ENCODE measurements at places on chromosomes 3 and 15.

DNA sequence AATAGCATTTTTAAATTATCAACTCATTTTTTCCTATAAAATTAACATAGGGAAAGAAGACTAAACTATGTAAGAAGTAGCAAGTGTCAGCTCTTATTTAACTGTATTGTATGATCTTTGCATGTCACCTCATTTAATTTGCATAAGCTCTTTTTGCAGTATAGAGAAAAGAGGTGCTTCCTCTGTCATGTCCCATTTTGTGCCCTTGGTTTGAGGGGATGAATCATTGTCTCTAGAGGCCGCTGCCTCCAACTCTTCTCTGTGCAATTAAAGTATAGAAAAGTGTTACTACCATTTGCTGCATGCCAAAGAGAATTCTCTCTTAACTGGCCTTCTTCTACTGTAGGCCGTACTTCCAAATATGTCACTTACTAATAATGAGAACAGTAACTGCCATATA is 93.4 kb downstream of the LRRC28 start:
- no peak for DNase-seq

- DNase-seq, result no peak
Measured at GRCh38 chr15:96501362-96501761, 170.9 kb downstream of the NR2F2 start.

- no peak for DNase-seq
Measured at GRCh38 chr3:131840156-131840797, 194.5 kb downstream of the CPNE4 start.

GRCh38 chr15:50675535-50676144 is 11.0 kb downstream of the TRPM7 start:
- DNase-seq, result no peak

DNA sequence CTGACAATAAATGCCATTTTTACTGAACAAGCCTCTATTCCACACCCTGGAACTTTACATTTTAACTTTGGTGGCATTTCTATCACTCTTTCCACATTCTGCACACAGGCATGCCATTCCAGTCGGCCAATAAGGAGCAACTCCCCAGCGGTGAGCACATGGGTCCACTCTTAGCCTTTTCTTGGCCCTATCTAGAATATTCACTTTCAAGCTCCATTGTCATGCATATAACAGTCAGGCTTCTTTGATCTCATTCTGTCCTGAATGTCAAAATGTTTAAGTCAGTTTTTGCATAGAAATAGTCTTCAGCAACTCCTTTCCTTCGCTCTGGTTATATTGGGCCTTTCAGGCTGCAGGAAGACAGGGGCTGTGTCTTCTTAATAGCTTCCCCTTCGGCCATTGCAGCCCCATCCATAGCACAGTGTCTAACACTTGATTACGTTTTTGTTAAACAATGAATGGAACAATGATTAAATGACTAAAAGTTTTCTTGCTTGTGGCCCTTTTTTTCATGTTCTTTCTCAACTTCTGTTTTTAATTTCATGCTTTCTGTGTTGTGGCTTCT is 427.3 kb downstream of the MFSD1 start:
- no peak for DNase-seq

- DNase-seq, result no peak
Measured at GRCh38 chr3:186380622-186381380, 18.8 kb upstream of the DGKG start.

- DNase-seq, result no peak
Measured at GRCh38 chr3:8563597-8563996, 62.0 kb downstream of the LMCD1 start.

- DNase-seq, result no peak
Measured at GRCh38 chr3:13684350-13684749, 135.4 kb downstream of the FBLN2 start.

GRCh38 chr3:38267662-38268061 is 2.0 kb downstream of the SLC22A13 start:
- no peak for DNase-seq

DNA sequence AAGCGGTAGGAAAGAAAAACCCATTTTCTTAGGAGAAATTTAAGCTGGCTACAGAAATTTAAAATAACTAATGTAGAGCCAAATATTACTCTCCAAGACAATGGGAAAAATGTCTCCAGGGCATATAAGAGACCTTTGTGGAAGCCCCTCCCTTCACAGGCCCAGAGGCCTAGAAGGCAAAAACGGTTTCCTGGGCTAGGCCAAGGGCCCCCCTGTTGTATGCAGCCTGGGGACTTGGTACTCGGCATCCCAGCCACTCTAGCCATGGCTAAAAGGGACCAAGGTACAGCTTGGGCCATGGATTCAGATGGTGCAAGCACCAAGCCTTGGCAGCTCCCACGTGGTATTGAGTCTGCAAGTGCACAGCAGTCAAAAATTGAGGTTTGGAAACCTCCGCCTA is 90.1 kb downstream of the CGGBP1 start:
- DNase-seq, result no peak

DNA sequence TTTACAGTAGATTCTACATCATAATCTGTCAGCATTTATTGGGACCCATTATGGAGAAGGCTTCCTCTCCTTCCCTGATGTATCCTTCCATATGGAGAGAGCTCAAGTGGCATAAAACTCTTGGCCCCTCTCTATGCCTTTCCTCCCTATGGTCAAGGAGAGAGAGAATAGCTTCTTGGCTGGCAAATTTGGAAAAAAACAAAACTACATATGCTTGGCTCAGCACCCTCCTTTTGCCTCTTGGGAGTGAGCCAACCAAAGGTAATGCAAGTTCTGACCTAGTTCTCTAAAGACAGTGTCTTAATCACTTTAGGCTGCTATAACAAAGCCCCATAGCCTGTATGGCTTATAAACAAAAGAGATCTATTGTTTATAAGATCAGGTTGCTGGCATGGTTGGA is 37.5 kb downstream of the C3orf70 start:
- DNase-seq, result no peak

GRCh38 chr3:151037746-151038477 is 47.6 kb upstream of the MED12L start:
- DNase-seq, result no peak

DNA sequence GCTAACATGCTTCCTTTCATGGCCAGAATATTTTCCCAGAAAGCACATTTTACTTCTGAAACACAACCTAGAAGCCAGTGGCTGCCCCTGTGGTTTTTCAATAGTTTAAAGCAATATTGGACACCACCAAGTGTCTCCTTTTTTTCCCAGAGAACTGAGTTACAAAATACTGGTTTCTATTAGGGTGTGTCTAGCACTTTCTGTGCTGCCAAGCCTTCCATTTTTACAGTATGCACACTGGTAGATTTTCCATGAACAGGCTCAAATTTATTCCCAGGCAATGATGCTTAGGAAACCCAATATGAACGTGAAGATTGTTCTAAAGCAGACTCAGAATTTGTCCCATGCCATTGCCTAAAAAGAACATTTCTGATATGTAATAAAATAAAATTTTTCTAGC is 7.2 kb downstream of the TNFAIP8L3 start:
- DNase-seq, result no peak

DNA sequence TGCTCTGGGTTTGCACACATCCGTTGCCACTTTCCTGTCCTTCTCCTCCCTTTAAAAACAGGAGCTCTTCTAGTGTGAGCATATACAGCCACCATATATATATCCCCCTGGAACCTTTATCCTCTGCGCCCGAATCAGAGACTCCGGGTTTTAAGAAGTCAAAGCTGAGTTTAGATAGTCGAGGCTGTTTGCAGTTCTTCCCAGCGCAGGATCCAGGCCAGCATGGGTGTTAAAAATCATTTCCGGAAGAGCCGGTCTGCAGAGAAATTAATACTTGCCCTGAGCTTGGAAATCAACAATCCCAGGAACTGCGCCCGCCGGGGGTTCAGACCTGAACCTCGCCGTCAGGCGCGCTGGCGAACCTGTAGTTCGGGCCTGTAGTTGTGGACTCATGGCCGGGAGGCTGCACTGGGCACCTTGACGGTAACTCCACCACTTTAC is 2.3 kb downstream of the SHOX2 start:
- DNase-seq, result no peak

- DNase-seq, result no peak
Measured at GRCh38 chr3:138271189-138271794, 58.4 kb downstream of the NME9 start.

DNA sequence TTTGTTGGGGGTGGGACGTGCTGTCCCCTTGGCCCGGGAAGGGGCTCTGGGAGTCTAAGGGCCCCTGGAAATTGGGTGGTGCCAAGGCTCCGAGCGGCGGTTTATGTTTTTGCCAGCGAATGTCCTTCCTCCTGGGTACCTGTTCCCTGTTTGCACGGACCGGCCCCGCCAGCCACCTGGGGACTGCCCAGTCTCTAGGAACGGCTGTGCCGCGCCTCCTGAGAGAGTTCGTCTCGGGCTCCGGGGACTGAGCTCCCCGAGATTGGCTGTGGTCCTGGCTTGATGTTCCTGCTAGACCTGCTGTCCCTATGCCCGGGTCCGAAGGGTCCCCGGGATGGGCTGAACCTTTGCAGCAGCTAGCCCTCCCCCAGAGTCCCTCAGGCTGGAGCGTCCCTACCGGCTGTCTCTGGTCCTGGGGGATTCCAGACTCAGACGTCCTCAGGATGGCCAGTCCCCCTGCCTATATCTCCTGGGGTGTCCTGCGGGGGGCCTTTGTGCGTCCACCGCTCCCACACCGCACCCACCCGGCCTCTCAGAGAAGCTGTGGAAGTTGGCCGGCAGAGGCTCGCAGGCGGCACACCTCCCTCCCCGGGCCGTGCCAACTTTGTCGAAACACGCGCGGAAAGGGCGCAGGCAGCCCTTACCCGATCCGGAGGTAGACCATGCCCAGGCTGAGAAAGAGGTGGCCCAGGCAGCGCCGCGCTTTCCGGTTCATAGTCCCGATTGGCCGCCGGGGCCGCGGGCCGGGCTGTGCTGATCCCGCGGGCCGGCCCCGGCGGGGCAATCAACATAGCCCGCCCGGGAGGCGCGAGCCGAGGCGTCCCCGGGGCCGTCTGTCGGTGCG is 547 bp downstream of the WNT7A start:
- no peak for DNase-seq

- DNase-seq, result no peak
Measured at GRCh38 chr3:179318876-179319275, 4.0 kb upstream of the ZNF639 start.

- DNase-seq, result no peak
Measured at GRCh38 chr3:134363381-134363755, 10.9 kb downstream of the AMOTL2 start.

DNA sequence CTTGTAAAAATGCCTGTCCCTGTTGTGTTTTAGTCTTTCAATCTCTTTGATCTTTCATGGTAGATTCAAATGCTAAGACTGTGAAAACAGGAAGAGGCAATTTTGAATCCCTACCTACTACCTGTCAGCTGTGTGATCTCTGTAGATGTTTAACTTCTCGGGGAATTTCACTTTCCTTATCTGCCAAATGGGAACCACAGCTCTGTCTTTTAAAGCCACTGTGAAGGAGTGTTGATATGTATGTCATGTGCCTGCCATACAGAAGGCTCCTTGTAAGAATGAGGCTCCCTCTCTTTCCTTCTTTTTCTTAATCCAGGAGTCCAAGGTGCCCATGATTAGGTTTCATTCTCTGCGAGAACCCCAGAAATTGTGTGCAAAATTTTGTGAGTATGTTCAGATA is 139.6 kb upstream of the ADAMTS9 start:
- no peak for DNase-seq

DNA sequence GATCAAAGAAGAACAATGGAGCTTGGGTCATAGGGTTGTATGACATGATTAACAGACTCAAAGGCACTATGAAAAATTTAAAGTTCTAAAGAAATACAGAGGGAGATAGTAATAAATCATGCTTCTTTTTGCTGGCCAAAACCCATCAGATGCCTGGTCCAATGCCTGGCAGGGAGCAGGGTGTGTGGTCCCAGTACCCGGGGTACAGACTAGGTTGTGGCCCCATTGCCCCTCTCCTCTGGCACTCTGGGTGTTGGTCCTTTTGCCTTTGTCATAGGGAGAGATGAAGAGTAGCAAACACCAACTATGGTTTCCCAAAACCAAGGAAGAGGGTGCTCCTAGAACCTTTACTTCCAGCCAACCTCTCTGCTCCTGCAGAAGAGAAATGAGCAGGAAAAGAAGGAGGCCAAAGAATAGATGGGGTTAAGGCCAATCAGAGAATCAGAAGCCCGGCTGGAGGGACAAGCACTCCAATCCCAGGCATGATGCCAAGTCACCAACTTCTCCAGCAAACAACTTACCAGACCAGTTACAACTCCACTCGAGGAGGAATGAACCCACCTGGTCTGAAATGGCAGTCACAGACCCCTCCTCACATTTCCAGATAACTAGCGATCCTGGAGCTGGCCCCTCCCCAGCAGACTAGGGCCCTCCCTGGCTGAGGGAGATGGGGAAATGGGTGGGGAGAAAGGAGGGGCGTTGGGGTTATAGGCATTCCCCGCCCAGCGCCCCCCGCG is 1.8 kb downstream of the IGDCC3 start:
- DNase-seq, result no peak

DNA sequence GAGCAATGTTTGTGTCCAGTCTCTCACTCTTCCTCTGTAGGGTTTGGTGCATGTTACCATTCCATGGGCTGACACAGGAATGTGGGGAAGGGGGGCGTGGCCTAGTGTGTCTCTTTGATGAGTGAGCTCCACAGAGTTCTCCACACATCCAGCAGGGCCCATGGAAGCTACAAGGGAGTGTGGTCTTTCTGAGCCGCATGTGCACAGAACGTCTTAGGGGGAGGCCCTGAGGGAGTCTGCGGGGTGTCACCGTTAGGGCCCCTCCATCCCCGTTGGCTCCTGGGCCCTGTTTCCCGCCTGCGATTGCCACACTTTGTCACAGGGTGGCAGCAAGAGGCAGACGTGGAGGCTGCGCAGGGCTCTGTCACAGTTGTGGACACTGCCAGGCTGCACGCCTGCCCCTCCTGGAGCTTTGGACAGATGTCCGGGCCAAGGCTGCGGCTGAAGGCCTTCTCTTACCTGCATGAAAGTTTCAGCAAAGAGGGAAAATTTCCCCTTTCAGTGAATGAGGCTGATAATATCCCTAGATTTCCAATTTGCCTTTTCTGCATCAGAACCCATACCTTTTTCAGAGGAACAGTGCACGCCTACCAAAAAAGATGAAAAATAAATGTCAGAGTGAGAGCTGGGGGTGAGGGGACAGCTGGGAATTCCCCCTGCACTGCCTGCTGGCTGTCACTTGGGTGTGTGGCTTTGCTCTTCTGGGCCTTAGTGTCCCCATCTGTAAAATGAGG is 24.3 kb downstream of the CACNA2D3 start:
- DNase-seq, result peak; percentile 57

GRCh38 chr3:105826778-105827634 is 41.8 kb downstream of the CBLB start:
- DNase-seq, result no peak

DNA sequence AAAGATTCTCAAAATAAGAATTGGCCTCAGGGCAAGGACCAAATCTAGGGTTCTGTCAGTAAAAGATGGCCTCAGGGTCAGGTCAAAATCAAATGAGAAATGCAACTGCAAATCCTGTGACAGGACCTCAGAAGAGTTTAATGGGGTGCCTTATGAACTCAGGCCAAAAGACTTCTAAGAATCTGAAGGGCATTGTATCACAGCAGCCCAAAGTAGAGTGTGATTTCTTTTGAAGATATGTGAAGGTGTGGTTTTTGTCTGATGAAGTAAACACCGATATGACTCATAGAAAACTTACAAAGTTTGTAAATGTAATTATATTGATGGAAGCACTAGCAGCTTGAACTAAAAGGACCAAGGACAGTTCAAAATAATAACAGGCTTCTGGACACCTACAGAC is 966.1 kb downstream of the AGBL1 start:
- no peak for DNase-seq

GRCh38 chr3:123295901-123296250 is 94.1 kb downstream of the SEC22A start:
- no peak for DNase-seq

- DNase-seq, result no peak
Measured at GRCh38 chr3:98331329-98331728, 22.3 kb upstream of the OR5K4 start.

- DNase-seq, result no peak
Measured at GRCh38 chr15:90064911-90065681, 37.2 kb downstream of the IDH2 start.

- DNase-seq, result no peak
Measured at GRCh38 chr15:41897363-41897799, 3.5 kb upstream of the SPTBN5 start.
